ENCODE measurements at places on chromosomes 5 and 9. TPM values are rescaled to one million over a fixed set of nuclear protein-coding genes. Genes with fewer than 3 reads are reported as not detected.

Gene SLC25A2
- total RNA-seq, result 3.9 TPM

- no peak for DNase-seq
- H3K4me3 ChIP-seq, result no peak overlapping the region
- H3K36me3 ChIP-seq, result no peaks in the 10 kb centered on the region
- H3K27me3 ChIP-seq, result no peaks in the 10 kb centered on the region
- H3K27ac ChIP-seq, result no peak overlapping the region
- H3K4me1 ChIP-seq, result peaks cover 4% of the 10 kb centered on the region
Measured at GRCh38 chr5:157877821-157878220, 18.9 kb upstream of the CLINT1 start.

Gene ARL14EPL
- total RNA-seq, result not detected

Gene CER1
- not detected for total RNA-seq

Gene SKP2
- 18.5 TPM for total RNA-seq
